GM06990 (cell line): ENCODE measurements at places on chromosomes 7 and 10.

- DNase-seq = no peak
Observed at GRCh38 chr10:98878921-98879320, 356.7 kb downstream of the HPSE2 start.

DNA sequence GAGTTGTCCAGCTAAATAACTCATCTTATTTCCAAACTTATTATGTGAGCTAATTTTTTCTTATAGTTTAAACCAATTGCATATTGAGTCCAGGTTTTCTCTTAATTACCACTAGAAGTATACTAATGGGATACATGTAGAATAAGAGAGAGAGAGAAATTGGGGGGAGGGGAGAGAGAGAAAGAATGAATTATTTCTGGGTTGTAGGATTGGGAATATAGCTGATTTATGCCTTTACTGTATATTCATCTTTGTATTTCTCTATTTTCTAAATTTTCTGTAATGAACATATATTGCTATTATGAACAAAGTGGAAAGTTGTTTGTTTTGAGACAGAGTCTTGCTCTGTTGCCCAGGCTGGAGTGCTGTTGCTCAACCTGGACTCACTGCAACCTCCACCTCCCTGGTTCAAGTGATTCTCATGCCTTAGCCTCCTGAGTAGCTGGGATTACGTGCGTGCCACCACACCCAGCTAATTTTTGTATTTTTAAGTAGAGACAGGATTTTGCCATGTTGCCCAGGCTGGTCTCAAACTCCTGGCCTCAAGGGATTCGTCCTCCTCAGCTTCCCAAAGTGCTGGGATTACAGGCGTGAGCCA lies 26.1 kb upstream of the ITGB1 start:
- DNase-seq = no peak

- no peak for DNase-seq
Observed at GRCh38 chr10:93222876-93223275, 149.2 kb downstream of the CYP26A1 start.

DNA sequence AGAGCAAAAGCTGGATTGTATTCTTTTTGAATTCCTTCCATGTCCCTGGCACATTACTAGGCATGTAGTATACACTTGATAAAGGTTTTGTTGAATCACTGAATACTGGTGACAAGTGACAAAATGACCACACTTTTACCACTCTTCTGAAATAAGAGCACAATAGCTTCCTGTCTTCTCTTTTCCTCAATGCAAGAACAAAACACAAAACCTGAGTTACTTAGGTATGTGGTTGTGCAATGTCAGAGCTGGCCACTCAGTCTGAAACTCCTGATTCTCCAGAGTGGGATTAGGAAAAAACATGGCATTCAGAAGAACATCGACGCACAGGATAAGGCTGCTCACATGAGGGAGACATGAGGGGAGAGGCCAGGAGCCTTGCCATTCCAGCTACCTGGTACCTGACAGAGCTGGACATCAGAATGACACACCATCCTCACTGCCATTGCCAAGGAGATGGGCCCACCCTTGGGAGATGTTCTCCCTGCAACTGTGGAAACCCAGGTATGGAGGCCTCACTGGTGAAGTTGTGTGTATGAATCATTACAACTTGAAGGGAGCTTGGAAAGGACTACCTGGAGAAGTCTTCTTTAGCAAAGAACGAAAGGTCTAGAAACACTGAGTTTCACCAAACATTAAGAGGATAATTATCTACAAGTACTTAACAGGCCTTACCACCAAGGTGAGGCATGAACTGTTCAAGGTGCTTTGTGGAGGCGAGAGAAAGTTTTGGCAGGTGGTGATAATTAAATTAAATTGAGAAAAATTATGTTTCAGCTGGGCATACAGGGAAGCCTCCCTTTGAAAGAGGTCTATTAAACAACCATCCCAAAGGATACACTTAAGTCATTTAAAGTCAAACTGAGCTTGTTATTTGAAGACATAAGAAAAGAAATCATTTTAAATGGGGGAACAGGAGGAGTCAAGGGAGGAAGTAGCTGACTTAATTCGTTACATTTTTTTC lies 246.5 kb upstream of the AOAH start:
- no peak for DNase-seq

- no peak for DNase-seq
Observed at GRCh38 chr7:155461631-155462030, 3.7 kb downstream of the EN2 start.

DNA sequence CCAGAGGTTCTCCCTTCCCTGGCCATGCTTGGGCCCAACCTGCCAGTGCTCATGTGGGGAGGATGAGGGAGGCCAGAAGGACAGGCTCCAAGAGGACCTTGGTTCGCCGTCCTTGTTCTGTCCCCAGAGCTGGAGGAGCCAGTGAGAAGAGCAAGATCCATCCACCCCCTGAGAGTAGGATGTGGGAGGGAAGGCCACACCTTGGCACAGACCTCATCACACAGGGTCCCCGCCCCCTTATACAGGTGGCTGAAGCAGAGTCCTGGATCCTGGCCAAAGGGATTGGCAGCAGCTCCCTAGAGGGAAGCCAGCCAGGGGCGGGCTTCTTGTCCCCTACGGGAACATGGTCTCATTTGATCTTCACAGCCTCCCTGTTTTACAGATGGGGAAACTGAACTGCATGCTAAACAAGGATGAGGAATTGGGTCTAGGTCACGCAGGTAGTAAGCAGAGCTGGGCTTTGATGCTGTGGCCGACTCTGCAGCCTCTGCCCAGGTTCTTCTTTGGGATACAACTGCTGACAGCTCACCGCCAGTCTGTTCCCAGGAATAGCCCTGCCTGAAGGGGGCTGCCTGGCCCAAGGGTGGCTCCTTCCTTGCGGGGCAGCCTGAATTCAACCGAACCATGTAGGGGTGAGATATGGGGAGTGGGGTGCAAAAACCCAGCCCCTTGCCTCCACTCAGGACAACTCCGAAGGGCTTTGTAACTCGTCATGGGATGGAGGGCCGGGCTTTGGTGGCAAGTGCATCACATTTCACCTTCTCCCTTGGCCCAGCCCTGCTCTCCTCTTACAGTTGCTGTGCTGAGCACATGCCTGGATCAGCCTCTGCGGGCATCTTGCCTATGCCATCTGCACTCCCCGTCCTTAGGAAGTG lies 62.2 kb upstream of the KDM7A start:
- no peak for DNase-seq

GRCh38 chr7:140752533-140752932 lies 56.0 kb downstream of the NDUFB2 start:
- DNase-seq = no peak

- DNase-seq = no peak
Observed at GRCh38 chr10:3264161-3264761, 91.7 kb upstream of the PITRM1 start.

- DNase-seq = peak; percentile 46
Observed at GRCh38 chr10:114239117-114239993, at the start of gene VWA2. VWA2 (plus strand) TSS chr10:114239254; CDS start chr10:114248714, 9,460 bp downstream.

- no peak for DNase-seq
Observed at GRCh38 chr7:80643336-80643915, 5.0 kb downstream of the CD36 start.

GRCh38 chr10:77236700-77237099 lies 400.9 kb downstream of the KCNMA1 start:
- DNase-seq = no peak

- no peak for DNase-seq
Observed at GRCh38 chr10:19333631-19334030, 285.0 kb downstream of the MALRD1 start.

GRCh38 chr10:33869028-33869427 lies 534.6 kb upstream of the NRP1 start:
- DNase-seq = no peak

DNA sequence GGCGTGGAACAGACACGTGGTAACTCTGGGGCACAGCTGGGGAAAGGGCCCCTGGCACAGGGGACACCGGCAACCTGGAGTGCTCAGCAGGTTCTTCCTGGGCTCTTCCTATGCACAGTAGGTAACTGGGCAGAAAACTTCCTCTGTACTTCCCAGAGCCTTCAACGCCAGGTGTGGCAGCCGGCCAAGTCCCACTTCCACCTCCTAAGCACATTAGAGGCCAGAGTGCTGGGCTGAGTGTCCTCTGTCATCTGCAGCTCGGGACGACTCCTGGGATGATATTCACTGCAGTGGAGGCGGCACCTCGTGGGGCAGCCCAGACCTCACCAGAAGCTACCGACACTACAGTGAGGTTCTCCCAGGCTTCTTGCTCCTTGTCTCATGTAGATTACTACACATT lies 114.5 kb downstream of the LARP4B start:
- no peak for DNase-seq

- no peak for DNase-seq
Observed at GRCh38 chr10:102152545-102152890, 329 bp downstream of the NOLC1 start.

DNA sequence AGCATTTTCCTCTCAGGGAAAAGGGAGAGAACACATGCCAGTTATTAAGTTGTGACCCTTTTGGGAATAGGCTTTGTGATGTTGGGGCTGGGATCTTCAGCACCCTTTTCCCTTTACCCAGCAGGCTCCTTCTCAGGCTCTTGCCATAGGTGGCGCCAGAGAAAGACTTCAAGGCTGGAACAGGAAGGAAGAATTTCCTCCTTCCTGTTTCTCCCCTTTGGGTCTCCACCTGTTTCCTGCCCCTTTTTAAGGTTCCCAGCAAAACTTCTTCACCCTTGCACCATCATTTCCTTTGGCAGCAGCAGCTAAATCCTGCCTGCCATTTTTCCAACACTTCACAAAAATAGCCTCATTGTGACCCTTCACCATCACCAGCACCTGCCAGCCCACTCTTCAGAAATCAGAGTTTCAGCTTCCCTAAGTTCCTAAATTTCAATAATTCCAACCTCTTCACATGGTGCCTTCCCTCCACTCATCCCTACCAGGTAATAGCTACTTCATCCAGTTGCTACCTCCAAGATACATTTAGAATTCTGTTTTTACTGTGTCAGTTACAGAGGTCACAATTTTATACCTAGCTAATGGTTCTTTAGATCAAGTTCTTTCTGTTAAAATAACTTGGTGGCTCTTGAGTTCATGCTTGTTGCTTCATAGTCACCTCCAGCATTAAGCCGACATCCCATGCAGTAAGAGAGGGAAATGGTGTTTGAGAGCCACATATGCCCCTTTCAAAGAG lies 22.4 kb upstream of the FOXK1 start:
- DNase-seq = no peak

DNA sequence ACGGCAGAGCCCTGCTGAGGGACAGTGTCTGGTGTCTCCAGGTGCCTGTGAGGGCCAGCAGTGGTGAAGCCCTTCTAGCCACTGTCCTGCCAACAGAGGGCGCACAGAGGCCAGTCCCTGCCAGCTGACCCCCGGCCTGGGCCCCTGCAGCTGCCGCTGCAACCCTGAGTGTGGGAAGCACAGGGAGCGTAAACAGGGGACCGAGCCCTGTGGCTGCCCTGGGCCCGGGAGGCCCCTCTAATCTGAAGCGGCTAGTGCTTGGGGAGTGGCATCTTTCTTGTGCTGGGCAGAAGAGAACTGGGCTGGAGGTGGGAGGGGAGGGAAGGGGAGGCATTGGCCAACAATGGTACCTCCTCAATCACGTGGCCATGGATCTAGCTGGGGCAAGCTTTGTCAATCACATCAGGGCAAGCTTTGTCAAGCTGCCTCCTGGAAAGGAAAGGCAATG lies 34.6 kb downstream of the TRIM8 start:
- DNase-seq = peak; percentile 42

GRCh38 chr7:33357846-33358245 lies 228.5 kb downstream of the BBS9 start:
- DNase-seq = no peak

- DNase-seq = no peak
Observed at GRCh38 chr10:106169241-106169640, 995.3 kb downstream of the SORCS1 start.

- DNase-seq = no peak
Observed at GRCh38 chr10:44958196-44958897, 1.3 kb upstream of the RASSF4 start.

DNA sequence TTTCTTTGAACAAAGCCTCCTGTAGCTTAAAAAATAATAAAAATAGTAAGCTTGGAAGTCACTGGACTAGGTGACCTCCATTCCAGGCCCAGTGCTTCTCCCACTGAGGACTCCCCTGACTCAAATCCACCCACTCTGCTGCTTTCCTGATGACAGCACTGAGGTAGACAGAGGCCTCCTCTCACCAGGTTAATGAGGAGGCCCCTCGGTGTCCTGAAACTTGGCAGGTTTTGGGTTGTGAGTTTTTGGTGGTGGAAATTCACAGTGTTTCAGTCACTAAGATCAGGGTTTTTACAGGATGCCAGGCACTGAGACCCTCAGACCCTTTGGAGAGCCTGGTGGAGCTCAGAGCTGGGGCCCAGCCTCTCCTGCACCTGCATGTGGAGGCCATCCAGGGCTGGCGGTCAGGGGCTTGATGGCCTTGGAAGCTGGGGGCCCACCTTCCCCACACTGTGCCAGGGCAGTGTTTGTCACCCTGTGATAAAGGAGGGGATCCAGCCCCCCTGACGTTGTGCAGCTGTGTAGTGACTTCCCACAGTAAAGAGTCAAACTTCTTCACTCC lies 19.1 kb downstream of the TSPAN14 start:
- DNase-seq = no peak

DNA sequence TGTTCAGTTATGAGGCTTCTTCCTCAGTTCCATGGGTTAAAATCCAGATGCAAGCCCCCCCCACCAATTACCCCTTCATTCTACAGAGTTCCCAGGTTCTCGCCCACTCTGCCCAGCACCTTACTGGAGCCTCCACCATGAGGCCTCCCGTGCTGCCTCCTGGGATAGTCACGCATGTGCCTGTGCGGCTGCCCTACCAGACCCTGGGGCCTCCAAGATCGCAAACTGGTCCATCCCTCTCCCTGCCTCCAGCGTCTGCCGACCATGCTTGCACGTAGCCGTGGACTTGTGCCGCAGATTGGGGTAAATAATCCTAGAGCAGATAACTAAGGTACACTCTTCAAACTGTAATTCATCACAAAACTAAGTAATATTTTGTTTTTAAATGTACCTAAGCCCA lies 611.2 kb downstream of the PTPRN2 start:
- DNase-seq = no peak

DNA sequence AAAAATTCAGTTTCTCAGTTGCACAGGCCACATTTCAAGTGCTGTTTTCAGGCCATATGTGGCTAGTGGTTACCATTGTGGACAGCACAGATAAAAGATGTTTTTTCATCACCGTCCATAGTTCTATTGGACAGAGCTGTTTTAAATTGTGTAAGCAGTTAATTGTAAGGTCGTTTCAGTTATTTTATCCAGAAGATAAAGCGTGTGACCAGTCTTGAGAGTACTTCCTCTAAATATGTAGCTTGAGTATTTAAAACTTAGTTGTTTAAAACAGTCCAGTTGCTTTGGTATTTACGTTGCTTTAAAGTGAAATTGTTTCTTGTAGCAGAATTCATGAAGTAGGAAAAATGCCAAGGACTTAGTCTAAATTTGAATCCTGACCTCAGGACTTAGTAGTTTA lies 66.9 kb downstream of the ZNRF2 start:
- no peak for DNase-seq

GRCh38 chr7:66837007-66837406 lies 84.0 kb upstream of the TMEM248 start:
- no peak for DNase-seq

DNA sequence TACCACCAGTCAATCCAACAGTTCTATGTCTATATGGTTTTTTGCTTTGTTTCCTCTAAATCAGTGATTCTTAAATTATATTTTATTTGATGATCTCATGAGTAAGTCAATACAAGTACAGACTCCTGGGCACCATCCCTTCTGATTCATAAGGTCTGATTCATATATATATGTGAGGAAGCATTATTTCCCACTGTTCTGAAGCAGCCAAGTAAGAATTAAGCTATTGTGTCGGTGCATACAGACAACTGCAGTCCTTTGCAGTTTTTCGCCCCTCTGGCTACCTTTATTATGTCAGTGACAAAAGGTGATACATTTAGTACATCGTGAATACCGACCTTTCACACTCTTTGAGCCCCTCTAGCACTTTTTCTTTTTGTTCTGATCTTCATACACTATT lies 1079.6 kb upstream of the C7orf33 start:
- no peak for DNase-seq
